Cortex of kidney (tissue), 1 donor: ENCODE measurements at places on chromosomes 16 and 17.

- DNase-seq: no peak
Observed at GRCh38 chr17:57935833-57936807, 19.1 kb downstream of the CUEDC1 start.

DNA sequence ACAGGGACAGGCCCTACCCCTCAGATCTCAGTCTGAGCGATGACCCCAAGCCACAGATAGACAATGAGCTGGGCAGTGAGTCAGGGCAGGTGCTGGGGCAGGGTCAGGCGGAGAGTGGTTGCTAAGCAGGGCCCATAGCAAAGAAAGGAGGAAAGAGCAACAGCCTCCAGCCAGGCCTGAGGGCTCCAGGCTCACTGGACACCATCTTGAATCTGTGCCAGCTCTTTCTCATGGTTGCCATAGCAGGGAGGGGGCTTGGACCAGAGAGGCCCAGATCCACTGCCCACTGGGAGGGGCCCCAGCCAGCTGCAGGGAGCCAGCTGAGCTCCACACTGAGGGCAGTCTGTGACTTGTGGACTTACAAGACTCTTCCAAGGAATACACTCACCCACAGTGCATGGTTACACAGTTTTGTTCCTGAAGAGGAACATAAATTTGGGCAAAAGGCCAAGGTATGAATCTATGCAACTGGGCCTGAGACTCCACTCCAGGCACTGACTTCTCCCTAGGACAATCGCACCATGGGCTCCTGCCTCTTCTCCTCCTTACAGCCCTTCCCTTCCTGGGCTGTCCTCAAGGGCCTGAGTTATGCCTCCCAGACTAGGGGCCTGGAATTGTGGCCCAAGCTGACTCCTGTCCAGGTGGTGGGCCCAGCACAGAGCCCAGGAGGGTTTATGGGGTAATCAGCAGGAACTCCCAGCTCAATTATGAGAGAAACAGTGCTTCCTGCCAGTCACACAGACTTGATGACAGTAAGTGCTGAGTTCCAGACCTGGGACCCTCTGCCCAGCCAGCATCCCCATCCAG, 59.9 kb downstream of the BEAN1 start:
- DNase-seq: no peak

- DNase-seq: no peak
Observed at GRCh38 chr16:56844056-56844455, 21.0 kb upstream of the SLC12A3 start.

GRCh38 chr17:78929908-78930775, 5.0 kb upstream of the TIMP2 start:
- no peak for DNase-seq

DNA sequence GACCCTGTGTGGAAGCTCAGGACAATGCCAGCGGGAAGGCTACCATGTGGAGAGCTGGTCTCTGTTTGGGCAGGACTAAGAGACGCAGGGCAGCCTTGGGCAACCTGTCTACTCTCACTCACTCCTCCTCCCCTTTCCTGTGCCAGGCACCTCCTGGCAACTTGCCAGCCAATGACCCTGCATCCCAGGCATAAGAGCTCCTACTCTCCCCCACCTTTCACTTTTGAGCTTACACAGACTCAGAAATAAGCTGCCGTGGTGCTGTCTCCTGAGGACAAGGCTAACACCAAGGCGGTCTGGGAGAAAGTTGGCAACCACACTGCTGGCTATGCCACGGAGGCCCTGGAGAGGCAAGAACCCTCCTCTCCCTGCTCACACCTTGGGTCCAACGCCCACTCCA, 2.6 kb downstream of the HBM start:
- no peak for DNase-seq

- no peak for DNase-seq
Observed at GRCh38 chr16:25875956-25876598, 184.3 kb downstream of the HS3ST4 start.

- DNase-seq: no peak
Observed at GRCh38 chr17:56231693-56232092, 78.4 kb downstream of the ANKFN1 start.

GRCh38 chr16:30018731-30019158, 4.3 kb upstream of the C16orf92 start:
- DNase-seq: no peak

DNA sequence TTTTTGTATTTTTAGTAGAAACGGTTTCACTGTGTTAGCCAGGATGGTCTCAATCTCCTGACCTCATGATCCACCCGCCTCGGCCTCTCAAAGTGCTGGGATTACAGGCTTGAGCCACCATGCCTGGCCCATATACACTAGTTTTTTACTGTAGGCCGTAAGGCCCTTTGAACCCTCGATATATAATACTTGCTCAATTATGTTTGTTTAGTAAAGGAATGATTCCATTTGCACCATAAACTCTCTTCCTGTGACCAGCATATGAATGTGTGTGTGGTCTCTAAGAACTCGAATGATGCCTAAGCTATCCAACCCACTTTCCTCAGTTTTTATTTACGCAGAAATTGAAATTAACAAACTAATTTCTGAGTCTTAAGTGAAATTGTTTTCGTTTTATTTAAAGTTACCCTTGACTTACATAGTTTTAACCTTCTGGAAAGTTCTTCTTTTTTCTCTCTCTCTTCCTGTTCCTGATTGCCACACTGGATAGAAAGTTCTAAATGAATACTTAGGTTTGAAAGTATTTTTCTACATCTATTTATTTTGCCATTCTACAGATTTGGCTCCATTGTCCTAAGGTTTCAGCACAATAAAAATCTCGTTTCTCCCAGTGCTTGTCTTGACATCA, 37.9 kb downstream of the PIGL start:
- DNase-seq: no peak

- no peak for DNase-seq
Observed at GRCh38 chr16:66220702-66221101, 145.8 kb upstream of the CDH5 start.

DNA sequence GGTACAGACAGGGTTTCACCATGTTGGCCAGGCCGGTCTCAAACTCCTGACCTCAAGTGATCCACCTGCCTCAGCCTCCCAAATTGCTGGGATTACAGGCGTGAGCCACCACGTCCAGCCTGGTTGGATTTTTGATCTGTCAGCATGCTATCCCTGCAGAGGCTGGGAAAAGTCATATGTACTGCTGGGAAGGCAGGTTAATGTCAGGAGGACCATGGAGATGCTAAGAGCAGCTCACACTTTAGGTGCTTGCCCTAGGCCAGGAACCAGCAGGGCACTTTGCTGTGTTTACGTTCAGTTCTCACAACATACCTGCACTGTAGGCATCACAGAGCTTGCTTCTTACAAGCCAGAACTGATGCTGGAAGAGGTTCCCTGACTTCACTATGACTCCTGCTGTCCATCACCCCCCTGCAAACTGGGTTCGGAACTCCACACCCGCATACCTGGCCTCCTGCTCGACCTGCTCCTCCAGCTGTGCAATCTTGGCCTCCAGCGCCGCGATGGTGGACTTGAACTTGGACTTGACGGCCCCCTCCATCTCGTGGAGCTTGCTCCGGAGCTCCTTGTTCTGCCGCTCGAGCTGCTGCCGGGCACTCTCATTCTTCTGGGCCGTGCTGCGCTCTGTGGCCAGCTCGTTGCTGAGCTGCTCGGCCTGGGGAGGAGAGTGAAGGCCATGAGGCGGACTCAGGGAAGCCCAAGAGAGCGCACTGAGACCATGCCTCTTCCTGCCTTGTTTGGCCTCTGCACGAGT, 66.8 kb downstream of the NDE1 start:
- DNase-seq: no peak

DNA sequence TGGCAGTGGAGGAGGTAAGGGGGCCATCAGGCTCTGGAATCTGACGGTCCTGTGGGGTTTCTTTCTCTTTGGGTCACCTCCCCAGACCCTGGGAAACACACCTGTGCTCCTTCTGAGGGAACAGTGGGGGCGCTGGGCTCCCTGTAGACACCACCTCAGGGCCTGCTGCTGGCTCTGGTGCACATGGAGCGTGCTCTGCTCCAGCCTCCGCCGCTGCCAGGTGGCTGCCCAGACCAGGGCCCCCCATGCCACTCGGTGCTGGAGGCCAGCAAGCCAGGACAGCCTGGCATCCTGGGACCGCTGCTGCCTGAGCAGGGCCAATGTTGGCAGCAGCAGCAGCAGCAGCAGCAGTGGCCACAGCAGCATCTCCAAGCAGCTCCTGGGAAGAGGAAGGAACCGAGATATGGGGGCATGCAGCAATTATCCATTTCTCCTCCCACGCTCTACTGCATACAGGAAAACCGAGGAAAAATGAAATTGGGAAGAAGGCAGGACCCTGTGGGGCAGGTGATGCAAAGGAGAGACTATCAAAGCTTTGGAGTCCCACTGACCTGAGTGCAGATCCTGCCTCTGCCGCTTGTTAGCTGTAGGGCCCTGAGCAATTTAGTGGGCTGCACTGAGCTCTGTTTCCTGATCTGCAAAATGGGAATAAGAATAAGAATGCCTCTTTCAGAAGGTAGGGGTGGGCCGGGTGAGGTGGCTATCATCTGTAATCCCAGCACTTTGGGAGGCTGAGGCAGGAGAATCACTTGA, 902 bp downstream of the GHDC start:
- DNase-seq: no peak

DNA sequence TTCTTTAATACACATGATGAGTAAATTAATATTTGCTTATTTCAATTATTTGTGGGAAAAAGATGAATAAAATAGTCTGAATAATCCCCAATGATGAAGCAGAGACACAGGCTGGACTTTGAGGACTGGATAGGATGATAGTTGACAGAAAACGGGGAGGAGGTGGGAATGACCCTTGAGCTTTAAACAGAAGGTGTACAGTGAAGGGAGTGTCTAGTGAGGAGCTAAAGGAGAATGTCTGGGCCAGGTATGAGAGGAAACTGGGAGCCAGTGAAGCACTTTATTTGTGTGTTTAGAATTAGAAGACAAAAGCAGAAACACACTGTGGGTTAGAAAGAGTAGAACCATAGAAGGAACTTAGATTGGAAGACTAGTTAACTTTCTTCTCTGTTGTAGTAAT, 230.4 kb upstream of the CA10 start:
- DNase-seq: no peak

DNA sequence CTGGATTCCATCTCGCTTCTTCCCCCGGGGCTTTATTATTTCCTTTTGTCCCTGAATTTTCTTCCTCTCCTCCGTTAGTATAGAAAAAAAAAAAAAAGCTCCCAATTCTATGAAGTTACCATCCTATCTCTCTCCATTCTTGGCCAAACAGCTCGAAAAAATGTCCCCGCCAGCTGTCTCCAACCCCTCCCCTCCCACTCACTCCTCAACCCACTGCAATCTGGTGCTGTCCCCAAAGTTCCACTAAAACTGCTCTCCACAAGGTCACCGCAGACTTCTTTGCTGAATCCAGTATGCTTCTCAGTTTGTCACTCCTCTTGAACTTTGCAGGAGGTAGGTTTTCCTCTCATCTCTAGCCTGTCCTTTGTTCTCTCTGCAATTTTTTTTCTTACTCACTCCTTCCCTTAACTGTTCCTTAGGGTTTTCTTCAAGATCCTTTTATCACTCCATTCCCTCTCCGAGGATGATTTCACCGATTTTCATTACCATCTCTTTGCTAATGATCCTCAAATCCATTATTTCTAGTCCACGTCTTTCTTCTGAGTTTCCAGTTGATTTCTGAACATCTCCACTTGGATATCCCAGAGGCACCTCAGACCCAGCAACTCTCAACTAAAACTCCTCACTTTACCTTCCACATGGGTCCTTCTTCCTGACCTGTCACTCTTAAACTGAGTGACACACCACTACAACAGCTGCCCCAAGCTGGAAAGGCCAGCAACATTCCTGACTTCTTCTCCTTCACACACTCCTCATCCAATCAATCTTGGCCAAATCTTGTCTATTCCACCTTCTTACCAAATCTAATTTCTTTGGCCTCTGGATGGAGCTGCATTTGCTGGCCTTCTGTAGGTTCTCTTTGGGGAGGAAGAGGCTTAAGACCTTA, 1.5 kb upstream of the SUMO2 start:
- DNase-seq: no peak

DNA sequence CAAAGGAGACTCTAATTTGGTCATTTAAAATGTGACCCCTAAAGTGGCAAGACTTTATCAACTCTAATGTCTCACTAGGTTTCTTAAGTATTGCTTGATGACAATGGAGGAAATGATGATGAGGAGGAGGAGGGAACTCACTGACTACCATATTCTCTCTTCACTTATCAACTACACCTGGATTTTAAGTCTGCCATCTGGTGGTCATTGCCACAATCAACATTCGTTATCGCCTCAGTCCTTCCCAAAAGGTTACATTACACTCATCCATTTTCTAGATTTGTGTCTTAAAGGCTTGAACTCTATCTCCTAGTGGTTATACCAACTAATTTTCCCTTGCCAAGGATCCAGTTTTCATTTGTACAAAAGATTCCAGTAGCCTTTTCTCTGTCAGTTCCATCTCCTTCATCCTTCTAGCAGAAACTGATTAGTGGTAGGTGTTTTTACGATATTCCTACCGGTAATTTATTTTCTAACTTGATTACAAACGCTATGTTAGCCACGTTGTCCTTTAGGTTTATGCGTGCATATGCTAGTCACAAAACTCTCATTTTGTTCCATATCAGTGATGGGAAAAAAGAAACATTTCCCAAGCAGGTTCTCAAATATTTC, 114.6 kb upstream of the NOG start:
- no peak for DNase-seq

- DNase-seq: no peak
Observed at GRCh38 chr17:31842195-31843069, 16.6 kb downstream of the COPRS start.

DNA sequence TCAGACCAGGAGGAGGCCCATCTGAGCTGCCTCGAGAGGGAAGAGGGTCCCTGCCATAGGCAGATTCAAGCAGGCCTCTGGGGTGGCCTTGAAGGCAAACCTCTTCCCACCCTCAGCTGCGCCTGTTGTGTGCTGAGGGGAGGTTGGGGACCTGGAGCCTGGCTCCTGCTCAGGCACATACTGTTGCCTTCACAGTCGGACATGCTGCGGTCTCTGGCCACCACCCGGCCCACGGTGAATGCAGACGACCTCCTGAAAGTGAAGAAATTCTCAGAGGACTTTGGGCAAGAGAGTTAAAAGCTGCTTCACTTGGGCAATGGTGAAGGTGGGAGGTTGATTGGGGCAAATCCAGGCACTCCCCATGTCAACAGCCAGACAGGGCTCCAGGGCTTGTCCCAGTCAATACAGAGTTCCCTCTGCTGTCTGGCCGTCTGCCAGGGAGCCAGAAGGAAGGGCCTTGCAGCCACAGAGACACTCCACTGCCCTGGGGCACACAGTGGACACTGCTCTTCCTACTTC, 6.3 kb downstream of the PDF start:
- DNase-seq: no peak

- DNase-seq: no peak
Observed at GRCh38 chr17:14306596-14306995, 5.7 kb downstream of the HS3ST3B1 start.
